ENCODE measurements at places on chromosomes 4 and X.
A peak's percentile ranks its signal among the peaks of the same experiment; 100 is the strongest.

DNA sequence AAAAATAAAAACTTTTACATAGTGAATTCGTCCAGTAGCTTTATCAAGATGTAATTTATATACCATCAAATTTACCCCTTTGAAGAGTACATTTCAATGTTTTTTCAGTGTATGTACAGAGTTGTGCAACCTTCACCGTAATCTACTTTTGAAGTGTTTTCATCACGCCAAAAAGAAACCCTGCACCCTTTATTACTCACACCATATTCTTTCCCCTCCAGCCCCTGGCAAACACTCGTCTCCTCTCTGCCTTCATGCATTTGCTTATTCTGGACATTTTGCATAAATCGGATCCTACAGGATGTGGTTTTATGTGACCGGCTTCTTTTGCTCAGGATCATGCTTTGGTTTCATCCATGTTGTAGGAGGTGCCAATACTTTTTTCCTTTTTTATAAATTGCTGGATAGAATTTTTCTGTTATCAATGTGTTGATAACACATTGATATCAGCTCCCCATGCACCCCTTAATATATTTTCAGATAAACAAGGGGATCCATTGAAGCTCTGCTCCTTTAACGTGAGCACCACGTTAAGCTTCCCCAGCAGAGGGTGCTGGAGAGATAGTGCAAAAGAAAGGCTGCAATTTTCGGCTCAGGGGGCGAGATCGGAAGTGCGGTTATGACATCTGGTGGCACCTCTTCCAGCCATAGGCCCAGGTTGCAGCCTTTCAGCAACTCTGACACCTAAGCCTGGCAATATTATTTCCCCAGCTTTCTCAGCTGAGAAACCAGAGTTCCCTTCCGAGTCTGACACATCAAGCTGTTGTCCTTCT is 100.1 kb upstream of the VCX3B start:
- no peak for DNase-seq

DNA sequence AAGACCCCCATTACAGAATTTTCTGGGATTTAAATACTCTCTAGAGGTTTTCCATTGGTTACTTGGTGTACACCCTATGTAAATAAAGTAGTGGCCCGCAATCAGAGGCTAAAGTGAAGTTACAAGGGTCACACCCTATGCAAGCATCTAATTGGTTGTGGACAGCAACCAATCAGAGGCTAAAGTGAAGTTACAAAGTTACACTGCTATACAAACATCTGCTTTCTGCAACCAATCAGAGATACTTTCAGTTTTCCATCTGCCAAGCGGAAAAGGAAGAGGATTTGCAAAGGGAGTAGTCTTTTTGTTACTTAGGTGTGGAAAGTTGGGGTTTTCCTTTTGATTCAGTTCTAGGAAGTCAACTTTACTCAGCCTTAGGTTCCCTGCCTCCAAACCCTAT is 2.0 kb upstream of the ATRX start:
- DNase-seq = peak; percentile 39

DNA sequence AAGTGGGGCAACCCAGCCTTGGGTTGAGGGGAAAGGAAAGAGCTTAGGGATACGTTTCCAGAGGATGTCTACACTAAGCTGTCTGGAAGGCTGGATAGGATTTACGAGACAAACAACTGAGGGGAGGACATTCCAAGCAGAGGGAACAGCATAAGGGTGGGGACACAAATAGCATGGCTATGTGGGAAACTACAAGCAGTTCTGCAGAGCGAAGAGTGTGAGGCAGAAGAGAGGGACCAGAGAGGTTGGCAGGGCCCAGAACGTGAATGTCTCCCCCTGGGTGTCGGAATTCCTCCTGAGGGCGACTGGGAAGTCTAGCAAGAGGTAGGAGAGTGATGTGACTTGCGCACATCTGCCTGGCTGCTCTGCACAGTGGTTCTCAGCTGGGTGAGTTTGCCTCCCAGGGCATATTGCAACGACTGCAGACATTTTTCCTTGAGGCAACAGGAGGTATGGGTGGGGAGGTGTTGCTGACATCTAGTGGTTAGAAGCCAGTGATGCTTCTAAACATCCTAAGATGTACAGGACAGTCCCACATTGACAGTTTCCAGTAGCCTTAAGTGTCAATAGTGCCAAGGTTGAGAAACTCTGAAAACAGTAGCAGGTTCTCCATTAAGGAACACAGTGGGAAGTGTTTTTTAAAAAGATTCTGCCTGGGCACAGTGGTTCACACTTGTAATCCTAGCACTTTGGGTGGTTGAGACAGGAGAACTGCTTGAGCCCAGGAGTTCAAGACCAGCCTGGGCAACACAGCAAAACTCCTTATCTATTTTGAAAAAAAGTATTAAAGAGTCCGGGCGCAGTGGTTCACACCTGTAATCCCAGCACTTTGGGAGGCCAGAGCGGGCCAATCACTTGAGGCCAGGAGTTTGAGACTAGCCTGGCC is 9.2 kb downstream of the NDUFA1 start:
- DNase-seq = peak; percentile 67

DNA sequence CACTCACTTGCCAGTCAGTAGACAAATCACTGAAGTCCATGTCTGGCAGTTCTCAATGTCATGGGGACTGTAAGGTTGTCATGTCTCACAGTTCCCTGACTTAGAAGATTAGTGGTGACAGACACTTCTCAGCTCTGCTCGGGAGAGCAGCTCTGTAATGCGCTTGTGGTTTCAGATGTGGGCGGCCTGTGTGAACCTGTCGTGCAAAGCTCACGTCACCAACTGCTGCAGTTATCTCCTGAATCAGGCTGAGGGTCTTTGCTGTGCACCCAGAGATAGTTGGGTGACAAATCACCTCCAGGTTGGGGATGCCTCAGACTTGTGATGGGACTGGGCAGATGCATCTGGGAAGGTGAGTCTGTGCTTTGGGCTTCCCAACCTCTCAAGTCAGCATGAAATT is at the start of gene IL9R:
Gene IL9R (plus strand): TSS at position 261 of the 400 bp plus-strand sequence. CDS start 64 bp downstream, at position 325.
- DNase-seq = no peak

DNA sequence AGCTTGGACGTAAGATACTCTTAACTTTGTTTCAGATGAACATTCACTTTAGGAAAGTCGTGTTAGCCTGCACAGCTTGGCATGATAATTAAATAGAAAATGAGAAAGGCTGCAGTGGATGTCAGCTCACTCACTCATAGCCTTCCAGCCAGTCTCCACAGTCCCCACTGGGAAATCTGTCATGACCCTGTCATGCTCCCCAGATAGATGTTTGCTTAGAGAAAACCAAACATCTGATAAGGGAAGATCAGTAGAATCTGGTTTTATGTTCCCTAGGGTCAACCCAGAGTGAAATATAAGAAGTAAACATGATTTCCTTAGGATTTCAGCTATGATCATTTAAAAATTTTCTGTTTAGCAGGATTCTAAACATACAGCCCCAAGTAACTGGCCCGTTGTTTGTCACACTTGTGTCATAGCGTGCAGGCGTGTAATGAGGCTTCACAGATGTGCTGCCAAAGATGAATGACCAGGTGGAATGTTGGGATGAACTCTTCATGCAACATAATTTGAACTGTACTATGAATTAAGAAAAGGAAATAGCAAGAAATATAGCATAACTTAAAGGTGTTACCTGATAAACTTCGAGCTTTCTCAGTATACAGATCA is 180.1 kb downstream of the BANK1 start:
- no peak for DNase-seq

- peak; percentile 61 for DNase-seq
Measured at GRCh38 chr4:126727461-126727860, 905.3 kb upstream of the INTU start.

DNA sequence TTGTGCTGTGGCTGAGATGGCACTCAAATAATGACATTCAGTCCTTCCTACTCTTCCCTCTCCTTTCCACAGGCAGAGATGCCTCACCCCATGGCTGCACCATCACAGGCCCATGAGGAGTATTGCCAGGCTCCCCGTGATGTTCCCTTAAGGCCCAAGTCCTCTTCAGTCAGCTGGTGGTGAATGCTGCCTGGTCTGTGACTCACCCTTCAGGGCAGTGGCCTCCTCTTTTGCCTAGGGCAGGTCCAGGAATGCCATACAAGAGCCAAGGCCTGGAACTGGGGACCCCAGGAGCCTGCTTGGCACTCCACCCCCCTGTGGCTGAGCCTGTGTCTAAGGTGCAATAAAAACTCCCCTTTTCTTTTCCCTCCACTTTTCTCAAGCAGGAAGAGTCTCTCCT is 144.2 kb upstream of the GEMIN8 start:
- DNase-seq = no peak

Measured in fibroblast of mammary gland (primary cell).